Spinal cord (tissue), 10 donors: ENCODE measurements at places on chromosomes 6 and 20. TPM values are rescaled to one million over a fixed set of nuclear protein-coding genes. Genes with fewer than 3 reads are reported as not detected.

FAM162B gene
- total RNA-seq: 6.0 TPM

TFAP2C gene
- total RNA-seq: 1.0 TPM

EFCAB8 gene
- total RNA-seq: 0.22 TPM

APOBEC2 gene
- total RNA-seq: 1.1 TPM

PBOV1 gene
- total RNA-seq: not detected

C2 gene
- total RNA-seq: 8.4 TPM

ADGRF4 gene
- not detected for total RNA-seq

PTK6 gene
- total RNA-seq: not detected

FAM209A gene
- total RNA-seq: not detected

TNFRSF21 gene
- 27.4 TPM for total RNA-seq

DEFB124 gene
- total RNA-seq: 0.33 TPM

ACTL10 gene
- total RNA-seq: 0.77 TPM

RAB44 gene
- total RNA-seq: 0.59 TPM

KCNK5 gene
- 7.4 TPM for total RNA-seq

PLAGL2 gene
- 2.5 TPM for total RNA-seq

CPNE5 gene
- 32.5 TPM for total RNA-seq

MCHR2 gene
- total RNA-seq: 0.20 TPM

OOEP gene
- total RNA-seq: 0.11 TPM

BMP6 gene
- 29.6 TPM for total RNA-seq

PFDN6 gene
- 30.4 TPM for total RNA-seq

ADGRG6 gene
- total RNA-seq: 32.0 TPM

TMEM74B gene
- 6.2 TPM for total RNA-seq

ARFRP1 gene
- 46.6 TPM for total RNA-seq

ZNF831 gene
- total RNA-seq: 0.06 TPM

NKAPL gene
- total RNA-seq: 3.3 TPM

TREM2 gene
- total RNA-seq: 21.0 TPM

TMX4 gene
- total RNA-seq: 40.7 TPM

TRIM10 gene
- 0.94 TPM for total RNA-seq
